GM03348 (cell line): ENCODE measurements at places on chromosomes 3 and 15.

- DNase-seq = no peak
Observed at GRCh38 chr3:177466074-177466473, 268.8 kb upstream of the TBL1XR1 start.

DNA sequence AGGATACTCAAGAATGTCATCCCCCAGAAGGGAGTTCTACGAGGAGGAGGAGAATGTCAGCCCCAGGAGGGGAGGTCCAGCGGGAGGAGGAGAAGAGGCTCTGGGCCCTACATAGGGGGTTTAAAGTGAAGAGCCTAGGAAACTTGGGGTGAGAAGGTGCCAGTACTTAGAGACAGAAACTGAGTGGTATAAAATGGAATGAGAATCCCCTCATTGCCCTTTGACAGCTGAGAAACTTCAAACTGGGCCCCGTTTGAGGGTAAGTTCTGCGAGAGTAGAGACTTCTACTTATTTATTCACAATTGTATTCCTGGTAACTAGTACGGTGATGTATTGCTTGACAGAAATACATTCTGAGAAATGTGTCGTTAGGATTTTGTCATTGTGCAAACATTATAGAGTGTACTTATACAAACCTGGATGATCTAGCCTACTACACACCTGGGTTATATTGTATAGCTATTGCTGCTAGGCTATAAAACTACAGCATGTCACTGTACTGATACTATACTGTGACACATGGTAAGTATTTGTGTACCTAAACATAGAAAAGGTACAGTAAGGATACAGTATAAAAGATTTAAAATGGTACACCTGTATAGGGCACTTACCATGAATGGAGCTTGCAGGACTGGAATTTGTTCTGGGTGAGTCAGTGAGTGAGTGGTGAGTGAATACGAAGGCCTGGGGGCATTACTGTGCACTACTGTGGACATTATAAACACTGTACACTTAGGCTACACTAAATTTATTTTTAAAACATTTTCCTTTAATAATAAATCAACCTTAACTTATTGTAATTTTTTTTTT lies 62.0 kb downstream of the TSC22D2 start:
- no peak for DNase-seq

GRCh38 chr3:159902546-159903314 lies 85.9 kb upstream of the IL12A start:
- DNase-seq = no peak

GRCh38 chr3:23232016-23232415 lies 28.9 kb downstream of the UBE2E2 start:
- peak; percentile 19 for DNase-seq

DNA sequence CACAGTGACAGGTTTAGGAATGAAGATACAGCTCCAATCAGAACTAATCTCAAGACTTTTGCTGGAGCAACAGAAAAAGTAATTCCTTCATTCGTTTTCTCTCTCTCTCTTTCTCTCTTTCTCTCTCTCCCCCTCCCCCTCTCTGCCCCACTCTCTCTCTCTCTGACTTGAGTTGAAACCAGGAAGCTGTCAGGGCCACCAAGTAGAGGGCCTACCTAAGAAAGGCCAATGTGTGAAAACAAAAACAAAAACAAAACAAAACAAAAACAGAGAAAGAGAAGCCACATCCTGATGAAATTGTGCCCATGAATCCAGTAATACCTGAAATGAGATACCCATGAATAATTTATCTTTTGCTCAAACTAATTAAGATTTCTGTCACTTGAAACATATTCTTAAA lies 72.9 kb downstream of the ATP8B4 start:
- no peak for DNase-seq

GRCh38 chr3:173402656-173403055 lies 5.1 kb downstream of the NLGN1 start:
- DNase-seq = no peak

DNA sequence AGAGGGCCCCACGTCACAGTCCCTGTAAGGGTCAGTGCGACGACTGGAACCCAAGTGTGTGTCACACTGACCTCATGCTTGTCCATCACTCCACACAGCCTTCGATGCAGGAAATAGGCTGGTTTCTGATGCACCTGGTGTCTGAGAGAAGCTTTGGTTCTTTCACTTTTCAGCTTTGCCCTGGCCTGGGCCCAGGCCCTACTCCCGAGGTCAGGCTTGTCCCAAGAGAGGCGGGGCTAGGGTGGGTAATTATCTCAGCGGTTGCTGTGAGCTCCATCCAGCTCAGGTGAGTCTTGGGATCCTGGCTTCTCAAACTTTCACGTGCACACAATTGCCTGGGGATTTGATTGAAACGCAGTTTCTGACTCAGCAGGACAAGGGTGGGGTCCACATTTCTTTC lies 19.6 kb upstream of the CHRNB4 start:
- no peak for DNase-seq

- no peak for DNase-seq
Observed at GRCh38 chr3:5201536-5201935, 14.0 kb downstream of the EDEM1 start.

- DNase-seq = peak; percentile 94
Observed at GRCh38 chr3:58526515-58526957, 10.5 kb downstream of the ACOX2 start.

GRCh38 chr3:114080201-114080600 lies 23.7 kb downstream of the QTRT2 start:
- no peak for DNase-seq

GRCh38 chr15:69138963-69139362 lies 21.5 kb upstream of the GLCE start:
- DNase-seq = no peak

DNA sequence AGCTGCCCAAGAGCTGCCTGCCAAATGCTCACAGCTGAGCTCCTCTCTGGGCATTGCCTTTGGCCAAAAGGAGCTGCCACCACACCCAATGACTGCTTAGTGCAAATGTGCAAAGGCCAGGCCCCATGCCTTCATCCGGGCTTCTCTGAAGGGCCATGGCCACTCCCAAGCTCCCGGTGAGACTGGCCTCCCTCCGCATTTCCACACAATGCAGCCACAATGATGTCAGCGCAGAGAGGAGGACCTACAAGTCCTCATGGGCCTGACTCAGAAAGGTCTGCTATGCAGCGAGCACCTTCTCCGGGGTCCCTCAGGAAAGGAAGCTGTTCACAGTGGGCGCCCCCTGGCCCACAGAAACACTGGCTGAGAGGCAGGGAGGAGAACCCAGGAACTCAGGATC lies 12.7 kb downstream of the OXTR start:
- DNase-seq = no peak

DNA sequence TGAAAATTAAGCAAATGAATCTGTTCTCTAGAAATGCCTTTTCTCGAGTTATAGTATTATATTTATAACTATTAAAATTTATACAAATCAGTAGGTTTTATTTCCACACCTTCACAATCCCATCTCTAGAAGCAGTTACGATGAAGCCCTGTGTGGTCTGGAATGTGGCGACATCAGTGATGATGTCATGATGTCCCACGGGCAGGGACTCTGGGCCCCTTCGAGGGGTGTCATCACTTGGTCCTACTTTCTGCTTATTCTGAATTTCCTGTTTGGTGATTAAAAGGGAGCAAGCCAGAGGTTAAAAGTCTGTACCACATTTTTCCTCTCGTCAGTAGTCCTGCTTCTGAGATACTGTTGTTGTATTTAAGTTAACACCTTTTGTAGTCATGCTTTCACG lies 67.4 kb downstream of the PIK3R4 start:
- no peak for DNase-seq

DNA sequence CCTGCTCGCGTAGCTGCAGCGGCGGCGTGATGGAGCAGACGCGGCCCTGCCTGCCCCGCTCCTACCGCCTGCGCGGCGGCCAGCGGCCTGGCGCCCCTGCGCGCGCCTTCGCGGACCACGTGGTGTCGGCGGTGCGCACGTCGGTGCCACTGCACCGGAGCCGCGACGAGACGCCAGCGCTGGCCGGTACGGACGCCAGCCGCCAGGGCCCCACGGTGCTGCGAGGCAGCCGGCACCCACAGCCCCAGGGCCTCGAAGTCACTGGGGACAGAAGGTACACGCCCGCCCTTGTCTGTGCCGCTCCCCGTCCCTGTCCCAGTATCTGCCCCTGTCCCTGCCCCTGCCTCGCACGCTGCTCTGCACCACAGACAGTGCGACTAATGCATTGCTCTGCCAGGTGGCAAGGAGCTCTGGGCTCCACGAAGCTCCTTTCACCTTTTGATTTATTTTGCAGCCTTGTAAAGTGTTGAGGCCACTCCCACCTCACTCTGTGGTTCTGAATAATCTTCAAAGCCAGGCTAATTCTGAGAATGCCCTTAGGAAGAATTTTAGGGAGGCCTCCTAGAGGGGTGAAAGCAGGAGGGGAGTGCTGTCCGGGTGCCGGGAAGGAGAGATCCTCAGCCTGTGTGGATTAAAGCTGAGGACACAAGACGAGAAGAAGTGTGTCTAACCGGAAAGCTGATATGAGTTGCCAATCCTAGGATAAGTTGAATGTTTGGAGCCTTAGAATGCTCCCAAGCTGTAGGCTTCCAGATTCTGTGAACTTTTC lies 100.0 kb downstream of the THSD4 start:
- DNase-seq = no peak

GRCh38 chr3:190728574-190729246 lies 133.8 kb downstream of the GMNC start:
- DNase-seq = no peak

DNA sequence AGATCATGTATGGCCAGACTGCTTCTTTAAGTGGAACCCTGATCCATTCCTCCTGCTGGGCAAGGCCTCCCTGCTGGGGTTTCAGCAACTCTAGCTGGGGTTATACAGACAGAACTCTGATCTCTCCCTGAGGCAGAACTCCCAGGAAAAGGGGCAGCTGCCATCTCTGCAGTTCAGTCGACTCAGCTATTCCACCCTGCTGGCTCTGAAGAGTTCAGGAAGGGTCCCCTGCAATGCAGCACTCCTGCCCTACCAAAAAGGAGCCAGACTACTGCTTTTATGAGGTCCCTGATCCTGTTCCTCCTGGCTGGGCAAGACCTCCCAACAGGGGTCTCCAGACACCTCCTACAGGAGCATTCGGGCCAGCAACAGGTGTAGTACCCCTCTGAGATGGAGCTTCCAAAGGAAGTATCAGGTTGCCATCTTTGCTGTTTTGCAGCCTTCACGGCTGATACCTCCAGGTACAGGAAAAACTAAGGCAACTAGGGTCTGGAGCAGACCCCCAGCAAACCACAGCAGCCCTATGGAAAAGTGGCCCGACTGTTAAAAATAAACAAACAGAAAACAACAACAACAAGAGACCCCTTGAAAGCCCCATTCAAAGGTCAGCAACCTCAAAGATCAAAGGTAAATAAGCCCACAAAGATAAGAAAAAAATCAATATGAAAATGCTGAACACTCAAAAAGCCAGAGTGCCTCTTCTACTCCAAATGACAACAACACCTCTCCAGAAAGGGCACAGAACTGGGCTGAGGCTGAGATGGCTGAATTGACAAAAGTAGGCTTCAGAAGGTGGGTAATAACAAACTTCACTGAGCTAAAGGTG lies 14.2 kb upstream of the CP start:
- DNase-seq = no peak

DNA sequence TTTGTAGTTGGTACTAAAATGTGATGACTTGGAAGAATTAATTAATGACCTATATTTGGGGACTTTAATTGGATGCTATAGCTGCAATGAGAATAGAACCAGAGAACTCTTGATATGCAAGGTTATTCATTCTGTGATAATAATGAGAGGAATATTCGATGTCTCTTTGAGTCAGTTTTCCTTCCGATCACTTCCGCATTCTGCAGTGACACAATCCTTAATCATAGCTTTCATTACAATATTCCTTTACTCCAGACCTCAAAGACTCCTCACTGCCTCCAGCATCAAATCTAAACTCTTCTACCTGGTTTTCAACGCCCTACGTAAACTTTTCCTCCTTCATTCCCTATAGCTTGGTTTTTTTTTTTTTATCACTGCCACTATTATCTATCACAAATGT lies 21.6 kb downstream of the B3GNT5 start:
- no peak for DNase-seq

GRCh38 chr15:36090286-36090946 lies 489.0 kb upstream of the CDIN1 start:
- DNase-seq = no peak

DNA sequence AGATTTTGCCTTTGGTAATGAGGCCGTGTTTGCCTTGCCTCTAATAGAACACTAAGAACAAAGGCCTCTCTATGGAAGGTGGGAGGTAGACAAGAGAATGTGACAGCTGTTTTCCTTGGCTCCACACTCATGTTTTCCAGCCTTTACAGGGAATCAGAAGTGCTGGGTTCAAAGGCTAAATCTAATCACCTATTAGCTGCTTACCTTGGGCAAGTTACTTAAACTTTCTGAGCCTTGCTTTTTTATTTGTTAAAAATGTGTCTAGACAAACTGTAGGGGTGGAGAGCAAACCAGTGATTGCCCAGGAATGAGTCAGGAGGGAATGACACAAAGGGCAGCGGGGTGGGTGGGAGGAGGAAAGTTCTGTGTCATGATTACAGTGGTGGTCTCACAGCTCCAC lies 179.0 kb downstream of the P3H2 start:
- peak; percentile 54 for DNase-seq

- no peak for DNase-seq
Observed at GRCh38 chr3:110139048-110139447, 801.7 kb upstream of the DPPA4 start.

DNA sequence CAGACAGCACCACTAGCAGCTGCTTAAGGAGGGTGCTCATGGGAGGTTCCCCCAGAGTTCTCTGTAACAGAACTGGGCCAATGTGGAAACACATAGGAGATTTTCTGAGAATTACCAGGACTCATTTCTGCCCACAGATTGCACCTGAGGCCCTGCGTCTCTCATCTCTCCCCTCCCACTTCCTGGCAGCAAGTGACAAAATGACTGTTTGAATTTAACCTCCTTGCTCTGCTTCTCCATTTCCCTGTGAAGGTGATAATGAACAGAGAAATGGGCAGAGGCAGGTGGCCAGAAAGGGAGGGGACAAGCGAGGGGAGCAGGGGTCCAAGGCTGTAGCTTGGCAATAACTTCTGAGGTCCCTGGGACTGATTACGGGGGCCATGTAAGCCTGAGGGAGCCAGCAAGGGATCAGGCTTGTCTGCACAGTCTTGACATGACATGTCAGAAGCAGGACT lies 8.0 kb downstream of the EPHB1 start:
- no peak for DNase-seq

GRCh38 chr3:17742880-17743657 lies 638 bp upstream of the TBC1D5 start:
- no peak for DNase-seq

GRCh38 chr3:13543253-13543652 lies 5.7 kb upstream of the FBLN2 start:
- DNase-seq = peak; percentile 95

DNA sequence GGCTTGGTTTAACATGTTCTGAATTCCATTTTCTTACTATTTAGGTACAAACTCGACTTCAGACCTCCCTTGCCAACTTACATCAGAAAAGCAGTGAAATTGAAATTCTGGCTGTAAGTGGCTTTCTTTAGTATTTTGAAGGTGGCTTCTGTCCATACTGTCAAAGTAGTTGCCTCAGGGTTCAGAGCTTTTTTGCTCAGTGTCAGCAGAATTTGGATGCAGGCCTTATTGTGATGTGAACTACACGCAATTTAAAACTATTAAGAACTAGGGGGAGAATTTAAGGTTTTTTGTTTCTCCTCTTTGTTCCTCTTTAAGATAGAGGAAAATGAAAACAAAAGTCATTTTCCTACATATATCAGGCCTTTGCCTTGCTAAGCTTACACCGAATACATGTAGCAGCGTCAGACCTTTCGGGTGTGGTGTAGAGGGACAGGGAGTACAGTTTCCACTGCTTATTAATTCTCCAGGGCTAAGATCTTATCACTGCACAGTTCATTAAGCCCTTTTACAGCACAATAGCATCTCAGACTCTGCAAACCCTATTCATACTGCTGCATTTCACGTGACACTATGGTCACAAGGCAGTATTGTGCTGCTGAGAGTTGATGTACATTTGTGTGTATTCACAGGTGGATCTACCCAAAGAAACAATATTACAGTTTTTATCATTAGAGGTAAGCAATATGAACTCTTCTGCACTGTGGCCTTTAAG lies 6.7 kb downstream of the SRP14 start:
- no peak for DNase-seq
